CD4-positive, alpha-beta T cell treated with Interleukin-15 for 4 hours (primary cell): ENCODE measurements at places on chromosomes 13 and 19.

DNA sequence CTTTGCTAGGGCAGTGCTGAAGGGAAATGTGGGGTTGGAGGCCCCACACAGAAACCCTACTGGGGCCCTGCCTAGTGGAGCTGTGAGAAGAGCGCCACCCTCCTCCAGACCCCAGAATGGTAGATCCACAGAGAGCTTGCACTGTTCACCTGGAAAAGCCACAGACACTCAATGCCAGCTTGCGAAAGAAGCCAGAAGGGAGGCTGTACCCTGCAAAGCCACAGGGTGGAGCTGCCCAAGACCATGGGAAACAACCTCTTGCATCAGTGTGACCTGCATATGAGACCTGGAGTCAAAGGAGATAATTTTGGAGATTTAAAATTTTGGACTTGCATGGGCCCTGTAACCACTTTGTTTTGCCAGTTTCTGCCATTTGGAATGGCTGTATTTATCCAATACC lies 615.4 kb upstream of the MIR17HG start:
- no peak for DNase-seq

- DNase-seq: no peak
Observed at GRCh38 chr13:46526100-46526735, 26.8 kb upstream of the LRCH1 start.

- DNase-seq: no peak
Observed at GRCh38 chr13:34749046-34749445, 193.0 kb upstream of the NBEA start.

DNA sequence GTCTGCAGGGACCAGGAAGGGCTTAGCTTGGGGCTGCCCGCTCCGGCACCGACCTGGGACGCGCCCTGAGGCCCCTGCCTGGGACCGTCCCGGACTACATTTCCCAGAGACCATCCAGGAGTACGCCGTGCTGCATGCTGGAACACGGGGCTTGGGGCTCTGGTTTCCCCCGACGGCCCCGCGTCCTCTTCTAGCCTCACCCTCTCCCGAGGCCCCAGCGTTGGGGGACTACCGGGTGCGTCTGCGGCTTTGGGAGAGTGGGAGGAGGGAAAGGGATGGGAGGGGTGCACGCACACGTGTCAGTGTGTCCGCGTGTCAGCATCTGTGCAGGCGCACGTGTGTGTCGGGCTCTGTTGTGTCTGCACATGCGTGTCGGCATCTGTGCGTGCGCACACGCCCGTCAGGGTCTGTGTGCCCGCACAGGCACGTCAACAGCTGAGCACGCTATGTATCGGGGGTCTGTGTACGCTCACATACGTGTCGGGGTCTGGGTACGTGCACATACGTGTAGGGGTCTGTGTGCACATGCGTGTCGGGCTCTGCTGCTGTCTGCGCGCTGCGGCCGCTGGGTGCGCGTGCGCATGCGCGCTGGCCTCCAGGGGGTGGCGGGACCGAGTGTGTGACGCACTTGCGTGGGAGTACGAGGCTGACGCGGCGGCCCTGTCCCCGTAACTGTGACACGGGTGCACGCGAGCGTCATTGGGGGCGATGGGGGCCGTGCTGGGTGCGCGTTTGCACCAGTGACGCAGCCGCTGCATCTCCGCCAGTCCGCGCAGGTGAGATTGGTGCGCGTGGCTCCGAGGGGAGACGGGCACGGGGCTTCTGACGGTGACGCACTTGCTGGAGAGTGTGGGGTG lies at the start of gene ZNF331:
TSS of gene ZNF331 (plus strand) at position 625 of the 857 bp plus-strand sequence. CDS start 31,232 bp downstream, outside the sequence.
- DNase-seq: peak; percentile 86

GRCh38 chr19:6813659-6814058 lies 41.2 kb downstream of the VAV1 start:
- no peak for DNase-seq
